ENCODE measurements at places on chromosomes 4 and X.

- DNase-seq: no peak
Observed at GRCh38 chrX:10884246-10884645, 226.9 kb upstream of the HCCS start.

DNA sequence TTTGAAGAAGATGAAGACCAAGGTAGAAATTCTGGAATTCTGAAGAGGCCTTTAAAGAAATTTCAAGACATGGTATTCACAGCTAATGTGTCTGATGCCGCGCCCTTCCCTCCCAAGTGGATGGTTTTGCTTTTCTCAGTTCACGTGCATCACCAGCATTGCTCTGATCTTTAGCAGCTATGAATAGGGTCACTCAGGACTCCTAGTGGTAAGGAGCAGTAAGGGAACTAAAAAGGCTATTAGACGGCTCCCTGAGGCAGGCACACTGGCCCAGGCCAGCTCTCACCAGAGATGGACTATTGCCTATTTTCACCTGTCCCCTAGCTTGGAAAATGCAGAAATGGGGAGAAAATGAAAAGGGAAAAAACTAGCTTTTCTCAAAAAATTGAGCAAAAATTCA, 447.5 kb upstream of the RASGEF1B start:
- DNase-seq: peak; percentile 52

GRCh38 chr4:30856795-30857564, 136.8 kb downstream of the PCDH7 start:
- DNase-seq: no peak

- no peak for DNase-seq
Observed at GRCh38 chrX:122418758-122419157, 765.3 kb upstream of the GRIA3 start.

- no peak for DNase-seq
Observed at GRCh38 chr4:147736458-147736857, 4.6 kb downstream of the ARHGAP10 start.

DNA sequence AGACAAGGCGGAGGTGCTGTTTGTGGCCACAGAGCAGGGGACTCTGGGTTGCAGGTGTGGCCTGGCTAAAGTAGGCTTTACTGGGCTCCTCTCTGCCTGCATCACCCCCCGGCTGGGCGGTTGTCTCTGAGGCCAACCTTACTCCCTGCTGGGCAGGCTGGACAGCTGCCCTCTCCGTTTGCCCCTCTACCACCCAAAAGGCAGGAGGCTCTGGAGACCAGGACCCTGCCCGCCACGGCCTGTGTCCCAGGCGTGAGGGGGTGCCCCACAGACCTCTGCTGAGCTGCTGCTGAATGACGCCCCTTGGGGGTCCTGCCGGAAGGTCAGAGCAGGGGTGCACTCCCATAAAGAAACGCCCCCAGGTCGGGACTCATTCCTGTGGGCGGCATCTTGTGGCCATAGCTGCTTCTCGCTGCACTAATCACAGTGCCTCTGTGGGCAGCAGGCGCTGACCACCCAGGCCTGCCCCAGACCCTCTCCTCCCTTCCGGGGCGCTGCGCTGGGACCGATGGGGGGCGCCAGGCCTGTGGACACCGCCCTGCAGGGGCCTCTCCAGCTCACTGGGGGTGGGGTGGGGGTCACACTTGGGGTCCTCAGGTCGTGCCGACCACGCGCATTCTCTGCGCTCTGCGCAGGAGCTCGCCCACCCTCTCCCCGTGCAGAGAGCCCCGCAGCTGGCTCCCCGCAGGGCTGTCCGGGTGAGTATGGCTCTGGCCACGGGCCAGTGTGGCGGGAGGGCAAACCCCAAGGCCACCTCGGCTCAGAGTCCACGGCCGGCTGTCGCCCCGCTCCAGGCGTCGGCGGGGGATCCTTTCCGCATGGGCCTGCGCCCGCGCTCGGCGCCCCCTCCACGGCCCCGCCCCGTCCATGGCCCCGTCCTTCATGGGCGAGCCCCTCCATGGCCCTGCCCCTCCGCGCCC, 920 bp downstream of the HTT-AS start:
- DNase-seq: no peak

Data from SW480 (cell line).